ENCODE measurements at places on chromosomes 7 and 10.

- peak; percentile 14 for DNase-seq
Observed at GRCh38 chr7:155869784-155870076, 57.5 kb upstream of the SHH start.

DNA sequence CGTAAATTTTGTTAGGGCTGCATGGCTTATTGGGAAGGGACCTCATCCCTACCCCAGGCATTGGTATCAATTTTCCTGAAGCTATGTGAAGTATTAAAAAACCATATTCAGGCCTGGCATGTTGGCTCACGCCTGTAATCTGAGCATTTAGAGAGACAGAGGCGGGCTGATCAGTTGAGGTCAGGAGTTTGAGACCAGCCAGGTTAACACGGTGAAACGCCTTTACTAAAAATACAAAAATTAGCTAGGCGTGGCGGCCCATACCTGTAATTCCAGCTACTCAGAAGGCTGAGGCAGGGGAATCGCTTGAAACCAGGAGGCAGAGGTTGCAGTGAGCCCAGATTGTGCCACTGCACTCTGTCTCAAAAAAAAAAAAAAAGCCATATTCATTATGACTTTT lies 7.1 kb downstream of the TASOR2 start:
- DNase-seq: no peak

- DNase-seq: no peak
Observed at GRCh38 chr10:3398825-3399646, 226.5 kb upstream of the PITRM1 start.

GRCh38 chr7:143435266-143435665 lies 8.0 kb upstream of the TAS2R60 start:
- no peak for DNase-seq

DNA sequence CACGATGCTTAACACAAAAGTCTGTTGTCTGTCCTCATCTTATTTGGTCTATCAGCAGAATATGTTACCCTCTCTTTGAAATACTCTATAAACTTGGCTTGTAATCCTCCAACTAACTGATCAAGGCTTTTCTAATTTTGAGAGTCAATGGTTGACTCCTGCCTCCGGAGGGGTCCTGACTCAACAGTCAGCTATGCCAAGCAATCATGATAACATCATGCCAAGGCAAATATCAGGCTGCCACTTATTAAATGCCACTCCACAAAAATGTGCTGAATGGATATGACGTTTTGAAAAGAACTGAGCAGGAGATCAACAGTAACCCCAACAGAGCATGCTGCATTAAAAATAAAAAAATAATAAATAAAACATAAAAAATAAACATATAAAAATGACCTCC lies 116.1 kb downstream of the PARD3 start:
- no peak for DNase-seq

GRCh38 chr7:113774182-113774807 lies 144.5 kb downstream of the PPP1R3A start:
- DNase-seq: no peak

GRCh38 chr10:29725133-29725720 lies 90.5 kb upstream of the SVIL start:
- DNase-seq: no peak

DNA sequence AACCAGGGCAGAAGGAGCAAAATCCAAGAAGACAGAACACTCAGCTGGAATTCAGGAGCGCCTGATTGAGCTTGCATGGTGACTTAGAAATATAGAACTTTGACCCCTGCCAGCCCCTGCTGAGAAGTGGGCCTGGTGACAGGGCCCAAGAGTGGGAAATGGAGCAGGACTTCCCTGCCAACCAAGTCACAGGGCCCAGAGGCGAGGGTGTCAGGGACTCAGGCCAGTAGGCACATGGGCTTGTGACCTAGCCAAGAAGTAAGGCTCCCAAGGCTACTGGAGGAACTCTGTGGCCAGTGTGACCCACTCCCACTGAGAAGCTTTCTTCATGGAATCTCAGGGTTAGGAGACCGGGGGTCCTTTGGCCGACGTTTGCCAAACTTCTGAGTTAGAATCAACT lies 31.9 kb downstream of the LRRC20 start:
- no peak for DNase-seq

DNA sequence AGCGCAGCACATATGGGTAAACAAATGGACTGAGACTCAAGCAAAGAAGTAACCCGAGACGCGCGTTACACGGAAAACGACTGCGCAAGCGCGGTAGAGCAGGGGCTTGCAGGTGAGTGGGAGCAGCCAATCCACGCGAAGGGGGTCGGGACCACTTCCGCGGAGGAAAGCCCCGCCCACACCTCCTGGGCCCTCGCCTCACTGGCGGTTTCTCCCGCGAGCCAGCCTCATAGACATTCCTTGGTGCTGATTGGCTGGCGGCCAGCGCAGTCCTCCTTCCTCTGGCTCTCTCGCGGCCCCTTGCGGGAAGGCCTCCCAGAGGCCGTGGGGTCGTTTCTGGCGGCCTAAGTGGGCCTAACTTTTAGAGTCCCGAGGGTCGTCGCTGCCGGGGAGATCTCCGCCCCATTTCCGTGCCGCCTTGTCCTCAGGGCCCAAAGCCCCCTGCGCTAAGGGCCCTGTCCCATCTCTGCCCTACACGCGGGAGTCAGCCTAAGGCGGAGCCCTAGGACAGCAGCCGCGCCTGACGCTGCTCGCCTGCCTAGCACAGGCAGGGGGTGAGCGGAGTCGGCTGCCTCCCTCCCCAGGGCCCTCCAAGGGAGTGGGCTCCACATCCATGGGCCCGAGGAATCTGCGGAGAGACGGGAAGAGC lies 9.1 kb upstream of the FXYD4 start:
- peak; percentile 94 for DNase-seq

DNA sequence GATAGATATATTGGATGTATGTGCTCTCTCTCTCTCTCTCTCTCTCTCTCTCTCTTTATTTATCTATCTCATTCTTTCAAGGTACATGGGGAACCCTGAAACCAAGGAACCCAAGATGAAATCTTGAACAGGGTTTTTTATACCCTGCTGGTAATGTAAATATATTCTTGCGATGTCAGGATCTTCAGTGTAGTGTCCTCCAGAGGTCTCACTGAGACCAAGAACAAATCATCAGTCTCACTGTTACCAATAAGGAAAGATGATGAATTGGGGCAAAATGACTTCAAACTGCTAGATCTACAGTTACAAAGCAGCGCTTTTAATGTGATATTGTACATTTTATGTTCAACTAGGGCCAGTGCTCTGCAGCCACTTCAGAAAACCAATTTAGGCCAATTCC lies 423.5 kb downstream of the ANKRD7 start:
- no peak for DNase-seq

DNA sequence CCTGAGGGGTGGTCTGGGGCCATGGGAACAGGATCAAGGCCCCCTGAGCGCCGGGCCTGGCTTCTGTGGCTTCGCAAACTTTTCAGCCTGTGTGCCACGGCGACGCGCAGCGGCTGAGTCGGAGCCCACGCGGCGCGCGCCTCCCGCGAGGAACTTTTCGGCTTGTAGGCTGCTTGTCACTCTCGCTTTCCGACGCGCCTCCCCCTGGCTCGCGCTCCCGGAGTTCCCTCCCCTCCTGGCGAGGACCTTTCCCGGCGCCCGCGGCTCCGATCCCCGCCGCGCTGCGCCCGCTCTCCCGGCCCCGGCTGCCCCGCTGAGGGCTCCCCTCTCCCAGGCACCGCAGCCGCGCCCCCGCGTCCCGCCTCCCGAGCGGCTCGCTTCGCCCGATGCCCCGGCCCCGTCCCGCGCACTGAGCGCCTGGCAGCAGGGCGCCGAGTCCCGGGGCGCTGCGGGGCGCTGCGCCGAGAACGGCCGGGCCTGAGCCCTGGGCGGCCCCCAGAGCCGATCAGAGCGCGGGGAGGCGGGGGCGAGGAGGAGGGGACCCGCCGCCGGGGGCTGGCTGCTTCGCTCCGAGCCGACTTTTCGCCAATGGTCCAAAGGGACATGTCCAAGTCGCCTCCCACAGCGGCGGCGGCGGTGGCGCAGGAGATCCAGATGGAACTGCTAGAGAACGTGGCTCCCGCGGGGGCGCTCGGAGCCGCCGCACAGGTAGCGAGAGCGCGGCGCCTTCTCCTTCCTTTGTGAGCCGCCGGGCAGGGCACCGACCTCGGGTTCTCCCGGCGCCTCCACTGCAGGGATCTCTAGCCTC lies at the start of gene CACNB2:
Gene CACNB2 (plus strand): TSS at position 276 of the 808 bp plus-strand sequence.
- DNase-seq: peak; percentile 82

- no peak for DNase-seq
Observed at GRCh38 chr7:149071641-149072437, 18.7 kb downstream of the ZNF786 start.

GRCh38 chr7:24843821-24844434 lies 86.7 kb upstream of the GSDME start:
- DNase-seq: no peak

DNA sequence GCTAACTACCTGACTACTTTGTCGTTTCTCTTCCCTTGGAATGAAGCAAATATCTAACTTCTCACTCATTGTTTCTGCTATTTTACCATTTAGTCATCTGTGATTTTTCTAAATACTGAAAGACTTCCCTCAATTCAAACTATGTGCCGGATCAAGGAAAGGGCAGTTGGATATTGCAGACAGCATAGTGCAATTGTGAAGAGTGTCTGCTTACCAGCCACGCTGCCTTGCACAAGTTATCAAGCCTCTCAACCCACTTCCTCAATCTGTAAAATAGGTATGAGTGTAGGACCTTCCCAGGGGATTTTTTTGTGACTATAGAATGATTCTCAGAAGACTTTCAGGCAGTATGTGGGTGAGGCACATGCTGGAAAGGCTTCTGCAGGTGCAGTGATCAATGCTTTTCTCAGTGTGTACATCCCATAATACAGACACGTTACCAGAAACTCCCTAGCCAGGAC lies 54.3 kb downstream of the EGFR start:
- no peak for DNase-seq

DNA sequence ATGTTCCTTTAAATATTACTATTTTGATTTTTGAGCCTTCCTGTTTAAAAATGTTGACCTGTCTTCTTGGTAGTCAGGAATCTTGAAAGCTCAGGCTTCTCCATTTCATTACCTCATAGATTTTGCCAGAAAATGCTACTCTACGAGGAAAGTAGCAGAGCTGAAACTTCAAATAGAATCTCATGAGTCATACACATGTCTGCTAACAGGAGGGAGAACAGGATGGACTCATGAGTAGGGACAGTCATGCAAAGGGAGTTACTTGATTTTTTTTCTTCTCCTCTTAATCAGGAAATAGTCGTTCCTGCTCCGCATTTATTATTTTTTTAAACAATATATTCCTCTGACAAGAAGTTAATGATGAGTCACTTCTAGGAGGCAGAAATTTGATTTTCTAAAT lies 37.0 kb upstream of the MINDY3 start:
- DNase-seq: no peak

DNA sequence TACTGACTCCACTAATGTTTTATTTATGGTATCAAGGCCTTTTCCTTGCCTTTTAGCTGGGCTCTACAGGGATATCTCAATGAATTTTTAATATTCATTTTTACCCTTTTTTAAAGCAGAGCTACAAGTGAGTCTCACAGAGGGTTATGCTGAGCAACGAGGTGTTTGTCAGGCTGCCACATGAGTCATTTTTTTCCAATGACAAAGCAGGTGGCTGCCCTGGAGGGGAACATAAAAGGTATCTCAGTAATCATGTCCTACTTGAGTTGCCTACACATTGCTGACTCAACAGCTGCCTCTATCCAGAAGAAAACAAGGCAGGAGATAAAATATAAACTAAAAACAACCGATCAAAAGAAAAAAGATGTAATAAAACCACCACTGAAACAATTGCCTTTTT lies 1004.9 kb upstream of the POT1 start:
- no peak for DNase-seq

GRCh38 chr7:17144322-17144721 lies 154.1 kb upstream of the AHR start:
- DNase-seq: no peak

- no peak for DNase-seq
Observed at GRCh38 chr10:124879136-124879535, 62.8 kb upstream of the ZRANB1 start.

GRCh38 chr7:78562191-78562590 lies 763.6 kb downstream of the PHTF2 start:
- DNase-seq: no peak

GRCh38 chr7:45920502-45921380 lies at the start of gene IGFBP3:
TSS of gene IGFBP3 (minus strand) at chr7:45921272. CDS start at chr7:45921140, 132 bp downstream.
- peak; percentile 86 for DNase-seq

DNA sequence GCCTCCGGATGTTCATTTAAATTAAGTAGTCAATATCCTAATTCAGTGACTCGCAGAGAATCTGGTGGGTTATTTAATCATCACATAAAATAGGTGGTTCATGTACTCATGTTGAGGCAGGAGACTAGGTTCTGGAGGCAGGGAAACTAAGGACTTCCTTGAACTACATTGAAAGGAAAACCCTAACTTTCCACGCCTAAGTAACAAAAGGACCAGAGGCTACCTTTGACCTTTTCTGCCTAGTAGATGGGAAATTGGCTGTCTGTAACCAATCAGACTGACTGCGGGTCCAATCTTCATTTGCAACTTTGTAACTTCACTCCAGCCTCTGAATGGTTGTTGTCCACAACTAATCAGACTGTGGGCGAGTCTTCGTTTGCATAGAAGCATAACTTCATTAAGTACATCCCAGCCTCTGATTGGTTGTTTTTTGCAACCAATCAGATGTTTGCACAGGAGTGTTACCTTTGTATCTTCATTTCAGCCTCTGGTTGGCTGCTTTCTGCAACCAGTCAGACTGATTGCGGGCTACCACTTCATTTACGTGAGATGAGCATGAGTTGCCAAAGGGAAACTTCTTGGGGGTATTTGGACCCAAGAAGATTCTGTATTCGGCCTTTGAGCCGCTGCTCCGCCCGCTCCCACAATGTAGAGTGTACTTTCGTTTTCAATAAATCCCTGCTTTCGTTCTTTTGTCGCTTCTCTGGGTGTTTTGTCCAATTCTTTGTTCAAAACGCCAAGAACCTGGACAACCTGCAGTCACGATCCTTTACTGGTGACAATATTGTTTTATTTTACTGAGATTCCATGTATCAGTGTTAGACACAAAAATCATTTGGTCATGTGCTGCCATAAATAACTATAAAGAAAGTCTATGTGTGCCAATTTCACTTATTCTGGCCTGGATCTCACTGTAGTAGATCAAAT lies 1.7 kb upstream of the ST7 start:
- no peak for DNase-seq

GRCh38 chr7:24769851-24770250 lies 12.6 kb upstream of the GSDME start:
- DNase-seq: no peak

DNA sequence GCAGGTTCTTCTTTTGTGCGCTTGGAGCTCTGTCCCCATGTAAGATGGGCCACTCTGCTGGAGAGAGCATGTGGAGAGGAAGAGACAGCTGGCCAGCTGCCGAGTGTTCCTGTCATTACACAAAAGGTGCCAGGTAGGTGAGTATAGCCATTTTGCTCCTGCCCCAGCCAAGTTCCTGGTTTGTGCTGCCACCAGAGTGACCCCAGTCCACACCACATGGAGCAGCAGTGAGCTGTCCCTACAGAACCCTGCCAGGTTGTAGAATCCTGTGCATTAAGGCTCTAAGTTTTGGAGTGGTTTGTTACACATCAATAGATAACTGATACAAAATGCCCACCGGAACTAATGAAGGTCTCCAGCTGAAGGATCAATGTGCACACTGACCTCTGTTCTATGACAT lies 84.6 kb upstream of the GHITM start:
- DNase-seq: no peak

Measured in left forelimb (tissue), 1 donor.